Smooth muscle cell of bladder (primary cell): ENCODE measurements at places on chromosomes 5 and 9. TPM values are rescaled to one million over a fixed set of nuclear protein-coding genes. Genes with fewer than 3 reads are reported as not detected.

The PRDM9 gene
- not detected in 2 replicates for total RNA-seq

The ADAM19 gene
- 15.1 and 25.0 TPM in 2 replicates for total RNA-seq

The PRRC1 gene
- total RNA-seq = 50.2 and 57.9 TPM in 2 replicates

The SLC45A2 gene
- total RNA-seq = 0.14 and 0.18 TPM in 2 replicates

The IGFBPL1 gene
- total RNA-seq = under 0.01 TPM in 1 of 2 replicates, not detected in the other

The SAXO1 gene
- total RNA-seq = under 0.01 and 0.09 TPM in 2 replicates

The EPB41L4A gene
- total RNA-seq = 0.28 and 0.37 TPM in 2 replicates
